ENCODE measurements at places on chromosomes 7 and 10.

GRCh38 chr10:100061401-100061800 is 20.3 kb downstream of the CPN1 start:
- no peak for DNase-seq

- no peak for DNase-seq
Measured at GRCh38 chr7:157900011-157900410, 563.2 kb downstream of the DNAJB6 start.

DNA sequence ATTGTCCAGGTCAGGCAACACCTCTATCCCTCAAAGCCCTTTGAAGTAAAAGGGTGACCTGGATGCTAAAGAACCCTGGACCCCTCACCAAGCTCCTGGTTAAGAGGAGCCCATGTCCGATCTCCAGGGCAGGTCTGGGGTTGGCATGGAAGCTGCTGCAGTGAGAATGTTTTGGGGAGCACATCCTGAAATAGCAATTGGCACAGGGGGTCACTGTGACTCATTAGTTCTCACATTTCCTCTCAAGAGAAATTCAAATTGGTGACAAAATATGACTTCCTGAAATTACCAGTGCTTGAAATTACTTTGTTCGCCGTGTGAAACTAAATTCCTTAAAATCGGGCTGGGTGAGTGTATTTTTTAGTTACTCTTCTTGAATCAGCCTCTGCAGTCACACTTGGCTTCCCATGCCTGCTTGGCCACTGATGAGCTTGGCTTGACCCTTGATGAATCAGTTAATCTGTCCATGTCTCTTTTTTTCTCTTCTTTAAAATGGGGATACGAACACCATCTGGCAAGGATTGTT is 18.8 kb upstream of the ARHGAP22 start:
- no peak for DNase-seq

DNA sequence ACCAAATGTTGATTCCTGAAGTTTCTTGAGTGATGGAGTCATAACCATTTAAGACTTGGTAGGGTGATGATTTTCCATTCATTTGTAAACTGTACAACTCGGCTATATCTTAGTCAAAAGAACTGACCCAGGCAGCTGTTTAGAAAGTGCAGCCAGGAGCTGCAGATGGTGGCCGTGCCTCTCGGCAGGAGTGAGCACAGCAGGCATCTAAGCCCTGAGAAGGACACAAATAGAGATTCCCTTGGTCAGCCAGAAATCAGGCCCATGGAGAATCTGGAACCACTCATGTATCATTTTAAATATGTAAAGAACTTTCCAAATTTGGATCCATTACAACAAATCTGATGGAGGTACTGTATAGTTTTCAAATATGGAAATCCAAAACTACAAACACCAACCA is 177.0 kb upstream of the AKR1E2 start:
- DNase-seq, result no peak

- no peak for DNase-seq
Measured at GRCh38 chr10:13382703-13383398, 34.8 kb upstream of the SEPHS1 start.

- no peak for DNase-seq
Measured at GRCh38 chr10:45660876-45661411, 11.6 kb downstream of the ZFAND4 start.

GRCh38 chr7:140568021-140568813 is 72.4 kb downstream of the DENND2A start:
- DNase-seq, result no peak

DNA sequence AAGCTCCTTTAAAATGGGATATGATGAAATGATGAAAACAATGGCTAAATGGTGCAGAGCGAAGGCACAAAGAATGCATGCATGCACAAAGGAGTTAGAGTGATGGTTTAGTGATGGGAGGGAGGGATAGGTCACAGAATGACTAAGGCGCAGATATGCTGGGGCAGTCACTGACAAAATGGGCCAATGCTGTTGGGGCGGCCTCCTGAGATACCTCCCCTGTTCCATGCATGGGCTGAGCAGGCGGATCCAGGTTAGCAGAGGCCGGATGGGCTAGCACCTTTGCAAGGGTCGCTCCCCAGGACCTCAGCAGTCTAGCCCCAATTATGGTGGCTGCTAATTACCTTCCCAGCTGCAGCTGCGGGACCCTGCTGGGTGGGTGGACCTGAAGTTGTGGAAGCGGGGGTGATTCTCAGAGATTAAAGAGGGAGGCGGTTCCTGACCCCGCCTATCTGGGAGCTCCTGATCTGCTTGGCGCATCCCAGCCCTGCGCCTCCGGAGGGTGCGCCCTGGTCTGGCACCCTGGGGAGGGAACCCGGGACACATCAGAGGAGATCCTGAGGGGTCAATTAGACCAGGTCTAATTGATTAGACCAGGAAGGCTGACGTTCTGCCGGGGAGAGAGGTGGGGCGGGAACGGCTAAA is 175.0 kb downstream of the CYP26A1 start:
- no peak for DNase-seq

GRCh38 chr7:106281127-106281526 is 3.7 kb downstream of the NAMPT start:
- no peak for DNase-seq

Measured in stimulated activated CD4-positive, alpha-beta T cell treated with anti-CD3 and anti-CD28 coated beads, Interleukin-12 subunit alpha, Interleukin-12 subunit beta, amount 100 ng/mL, for 48 hours (primary cell).